ENCODE measurements at places on chromosomes 4 and X. TPM values are rescaled to one million over a fixed set of nuclear protein-coding genes. Genes with fewer than 3 reads are reported as not detected.

Gene GPR143
- not detected for total RNA-seq

Gene SOD3
- 34.8 TPM for total RNA-seq

Gene GLRA2
- not detected for total RNA-seq

Gene STATH
- not detected for total RNA-seq

Gene MAOA
- 27.6 TPM for total RNA-seq
